ENCODE measurements at places on chromosomes 4 and X.

GRCh38 chrX:21947671-21948070 is 7.2 kb downstream of the SMS start:
- DNase-seq, result no peak

- no peak for DNase-seq
Measured at GRCh38 chr4:98673288-98673644, 14.9 kb upstream of the TSPAN5 start.

- no peak for DNase-seq
Measured at GRCh38 chr4:189092581-189092980, 848.1 kb upstream of the FRG1 start.

GRCh38 chr4:106691749-106692148 is 323.2 kb upstream of the GIMD1 start:
- DNase-seq, result no peak

DNA sequence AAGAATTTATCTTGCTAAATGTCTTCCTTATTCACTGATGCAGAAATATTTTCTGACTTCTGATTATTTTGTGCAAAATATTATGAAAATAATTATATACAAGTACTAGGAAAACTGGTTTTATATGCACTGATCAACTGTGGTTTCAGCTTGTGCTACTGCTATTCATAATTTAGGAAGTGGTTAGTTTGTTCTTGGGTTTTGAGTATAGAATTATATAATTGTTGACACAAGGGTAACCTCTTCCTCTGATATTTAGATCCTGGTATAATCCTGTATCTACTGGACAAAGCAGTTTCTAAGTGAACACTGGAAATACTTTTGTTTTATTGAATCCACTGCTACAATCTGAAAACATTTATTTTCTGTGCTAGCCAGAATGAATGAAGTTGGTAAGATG is 182.8 kb downstream of the PDGFC start:
- DNase-seq, result no peak

GRCh38 chr4:38129460-38130227 is 169.4 kb downstream of the PTTG2 start:
- DNase-seq, result no peak

DNA sequence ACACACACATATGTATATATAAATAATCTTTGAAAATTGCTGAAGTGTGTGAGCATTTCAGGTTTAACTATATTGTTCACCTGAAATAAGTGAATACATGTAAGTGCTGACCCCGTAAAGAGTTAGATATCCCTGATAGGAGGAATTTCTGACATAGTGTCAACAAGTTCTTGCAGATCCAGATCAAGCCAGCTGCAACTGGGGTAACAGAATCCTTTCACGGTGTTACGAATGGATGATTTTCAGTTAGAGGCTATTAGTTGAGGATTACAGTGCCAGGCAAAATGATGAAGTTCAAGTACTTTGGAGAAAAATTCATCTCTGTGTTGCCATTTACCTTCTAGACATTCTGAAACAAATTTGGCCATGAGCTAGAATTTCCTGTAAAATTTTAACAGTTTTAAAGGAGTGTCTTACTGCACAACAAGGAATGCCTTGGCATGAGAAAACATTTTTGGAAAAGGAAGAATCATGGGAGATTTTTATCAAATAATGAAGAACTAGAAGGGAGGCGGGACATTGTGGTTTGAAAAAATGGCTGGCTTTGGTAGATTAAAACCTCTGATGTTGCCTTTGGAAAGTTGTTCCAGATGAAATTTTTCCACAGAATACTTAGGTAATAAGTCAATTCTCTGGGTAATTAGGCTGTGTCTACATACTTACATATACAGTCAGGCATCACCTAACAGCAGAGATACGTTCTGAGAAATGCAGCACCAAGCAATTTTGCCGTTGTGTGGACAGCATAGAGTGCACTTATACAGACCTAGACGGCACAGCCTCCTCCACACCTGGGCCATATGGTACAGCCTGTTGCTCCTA is 84.4 kb upstream of the FAT1 start:
- no peak for DNase-seq

DNA sequence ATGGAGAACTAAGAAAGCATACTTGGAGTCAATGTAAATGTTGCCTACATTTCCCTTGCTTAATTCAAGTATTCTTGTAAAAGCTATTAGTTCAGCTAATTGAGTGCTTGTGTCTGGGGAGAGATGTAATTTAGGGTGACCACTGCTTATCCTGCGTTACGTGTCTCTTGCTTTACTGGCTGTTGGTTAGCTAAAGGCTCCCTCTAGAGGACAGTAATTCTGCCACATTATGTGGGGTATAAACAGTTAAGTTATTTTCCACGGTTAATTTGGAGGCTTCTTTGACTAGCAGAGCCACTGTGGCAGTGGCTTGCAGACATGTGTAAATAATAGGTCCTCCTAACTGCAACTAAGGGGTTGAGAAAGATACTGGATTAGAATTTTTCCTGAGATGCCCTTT is 25.3 kb upstream of the NAF1 start:
- DNase-seq, result no peak

GRCh38 chrX:113651306-113651705 is 810.7 kb upstream of the AMOT start:
- DNase-seq, result no peak

- peak; percentile 4 for DNase-seq
Measured at GRCh38 chr4:168293386-168293975, 25.1 kb downstream of the DDX60 start.

DNA sequence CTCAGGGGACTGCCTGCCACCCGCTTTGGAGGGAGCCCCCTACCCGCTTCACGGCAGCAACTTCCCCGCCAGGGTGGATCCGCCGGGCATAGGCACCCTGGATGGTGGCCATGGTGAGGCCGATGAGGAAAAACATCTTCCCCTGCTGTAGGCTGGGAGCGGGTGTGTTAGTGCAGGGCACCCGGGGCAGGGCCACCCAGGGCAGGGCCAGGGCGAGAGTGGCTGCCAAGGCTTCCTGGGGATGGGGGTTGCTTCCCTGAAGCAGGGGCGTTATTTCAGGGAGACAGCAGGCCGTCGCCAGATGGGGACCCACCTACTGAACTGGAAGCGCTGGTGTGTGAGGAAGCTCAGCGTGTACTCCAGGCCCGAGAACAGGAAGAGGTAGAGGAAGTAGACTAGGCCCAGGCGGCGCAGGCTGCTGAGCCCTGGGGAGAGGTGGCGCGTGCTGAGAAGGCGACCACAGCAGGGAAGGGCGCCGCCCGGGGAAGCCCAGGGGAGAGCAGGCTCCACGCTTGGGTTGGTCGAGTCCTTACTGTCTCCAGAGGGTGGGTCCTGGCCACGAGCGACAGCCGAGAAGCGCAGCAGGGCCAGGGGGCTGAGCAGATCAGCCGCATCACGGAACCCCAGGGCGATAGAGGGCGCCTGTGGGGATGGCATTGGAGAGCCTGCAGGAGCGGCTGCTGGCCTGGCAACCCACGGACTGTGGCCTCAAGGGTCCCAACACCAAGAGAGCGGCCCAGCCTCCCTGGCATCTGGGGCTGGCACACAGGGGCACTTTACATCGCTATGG is 31.5 kb downstream of the NOP14 start:
- DNase-seq, result peak; percentile 78

DNA sequence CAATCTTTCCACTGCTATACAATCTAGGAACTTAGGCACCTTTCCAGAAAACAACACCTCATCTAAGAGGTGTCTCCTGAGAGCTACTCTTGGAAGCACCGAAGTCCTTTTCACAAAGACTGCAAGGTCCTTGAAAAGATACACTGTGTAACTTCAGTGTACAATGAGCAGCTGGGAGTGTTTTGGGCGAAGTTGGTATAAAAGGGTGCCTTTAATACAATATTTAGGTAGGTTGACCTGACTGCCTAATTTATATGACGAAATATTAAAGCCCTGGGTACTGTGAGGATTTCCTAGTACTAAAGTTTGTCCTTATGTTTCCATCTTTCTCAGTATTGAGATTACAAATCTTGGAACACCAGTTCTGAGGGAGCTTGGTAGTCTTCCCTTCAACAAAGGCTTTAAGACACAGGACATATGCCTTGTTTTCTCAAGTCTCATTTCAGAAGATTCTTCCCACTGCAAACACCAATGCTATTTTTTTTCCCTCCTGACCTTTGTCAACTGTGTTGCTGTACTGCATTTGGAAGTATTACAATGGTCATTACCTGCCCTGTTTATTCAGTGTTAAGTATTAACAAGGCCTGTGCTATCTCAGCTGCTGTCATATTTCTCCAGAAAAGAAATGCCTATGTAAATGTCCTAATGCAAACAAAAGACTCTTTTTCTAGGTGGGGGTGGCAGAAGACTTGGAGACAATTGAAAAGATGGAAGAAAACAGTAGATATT is 134.2 kb downstream of the MAML3 start:
- DNase-seq, result no peak

DNA sequence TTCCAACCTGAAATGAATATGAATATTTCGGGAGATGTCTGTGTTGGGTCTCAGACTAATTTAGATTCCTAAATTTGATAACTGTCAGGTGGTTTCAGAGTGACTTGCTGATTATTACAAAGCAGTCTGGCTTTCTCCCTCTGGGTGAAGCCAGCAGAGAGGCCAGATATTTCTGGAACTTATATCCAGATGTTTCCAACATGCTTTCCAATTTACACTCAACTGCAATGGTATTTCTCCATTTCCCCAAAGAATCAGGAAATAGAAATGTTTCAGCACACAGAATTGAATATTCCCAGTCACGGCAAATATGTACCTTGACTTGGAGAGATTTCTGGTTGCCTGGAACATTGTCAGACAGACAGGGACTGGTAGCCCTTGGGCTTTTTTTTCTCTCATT is 48.5 kb upstream of the EGFL6 start:
- DNase-seq, result no peak

- peak; percentile 66 for DNase-seq
Measured at GRCh38 chr4:13527981-13528820, 16.1 kb downstream of the NKX3-2 start.

GRCh38 chr4:185895351-185895750 is 83.4 kb upstream of the SORBS2 start:
- DNase-seq, result no peak

DNA sequence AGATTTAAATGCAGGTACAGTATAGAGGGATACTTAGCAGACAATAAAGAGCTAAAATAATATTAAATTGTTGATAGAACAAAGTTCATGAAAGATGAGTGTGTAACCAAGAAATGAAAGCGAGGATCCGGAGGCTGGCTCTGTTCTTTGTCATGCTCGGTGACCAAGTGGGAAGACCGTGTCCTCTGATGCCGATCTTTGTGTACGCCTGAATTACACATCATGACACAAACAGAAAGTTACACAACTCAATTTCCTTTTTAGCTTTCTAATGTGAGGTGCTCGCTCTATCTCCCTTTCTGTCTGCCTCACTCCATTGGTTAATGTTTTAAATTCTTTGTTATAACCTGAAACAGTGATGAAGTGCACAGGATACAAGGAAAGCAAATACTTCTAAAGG is 114.8 kb upstream of the NEIL3 start:
- DNase-seq, result no peak

DNA sequence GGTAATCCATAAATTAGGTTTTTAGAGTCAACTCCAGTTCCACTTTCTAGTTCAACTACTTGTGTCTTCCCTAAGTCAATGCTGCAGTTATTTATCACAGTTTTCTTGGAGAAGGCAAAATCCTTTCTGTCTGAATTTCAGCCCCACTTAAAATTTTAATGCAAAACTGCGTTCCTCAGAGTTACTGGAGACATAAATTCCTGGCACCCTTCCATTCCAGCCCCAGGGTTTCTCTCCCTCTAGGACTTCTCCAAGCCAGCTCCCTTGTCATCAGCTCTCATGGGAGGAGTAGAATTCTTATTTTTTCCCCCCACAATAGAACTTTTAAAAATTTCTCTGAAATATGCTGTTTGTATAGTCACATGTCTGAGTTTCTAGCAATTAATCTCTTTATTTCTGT is 50.6 kb upstream of the PHOX2B start:
- DNase-seq, result no peak

DNA sequence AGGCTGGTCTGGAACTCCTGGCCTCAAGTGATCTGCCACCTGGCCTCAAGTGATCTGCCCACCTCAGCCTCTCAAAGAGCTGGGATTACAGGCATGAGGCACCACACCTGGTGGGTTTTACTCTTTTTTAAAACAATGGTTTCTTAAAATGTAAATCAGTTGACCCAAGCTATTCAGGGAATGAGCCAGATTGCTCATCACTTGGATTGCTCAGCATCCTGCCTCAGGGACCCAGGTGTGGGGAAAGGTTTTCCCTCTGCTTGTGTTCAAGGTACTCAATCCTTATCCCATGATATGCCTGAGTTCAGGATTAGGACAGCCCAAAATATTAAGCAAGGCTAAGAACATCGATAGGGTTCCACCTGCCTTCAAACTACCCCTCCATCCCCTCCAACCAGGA is 67.4 kb downstream of the CHRNA9 start:
- DNase-seq, result no peak

- DNase-seq, result peak; percentile 66
Measured at GRCh38 chr4:118836301-118837120, 585 bp upstream of the SEC24D start.

- no peak for DNase-seq
Measured at GRCh38 chr4:3834186-3834662, 68.0 kb downstream of the ADRA2C start.

DNA sequence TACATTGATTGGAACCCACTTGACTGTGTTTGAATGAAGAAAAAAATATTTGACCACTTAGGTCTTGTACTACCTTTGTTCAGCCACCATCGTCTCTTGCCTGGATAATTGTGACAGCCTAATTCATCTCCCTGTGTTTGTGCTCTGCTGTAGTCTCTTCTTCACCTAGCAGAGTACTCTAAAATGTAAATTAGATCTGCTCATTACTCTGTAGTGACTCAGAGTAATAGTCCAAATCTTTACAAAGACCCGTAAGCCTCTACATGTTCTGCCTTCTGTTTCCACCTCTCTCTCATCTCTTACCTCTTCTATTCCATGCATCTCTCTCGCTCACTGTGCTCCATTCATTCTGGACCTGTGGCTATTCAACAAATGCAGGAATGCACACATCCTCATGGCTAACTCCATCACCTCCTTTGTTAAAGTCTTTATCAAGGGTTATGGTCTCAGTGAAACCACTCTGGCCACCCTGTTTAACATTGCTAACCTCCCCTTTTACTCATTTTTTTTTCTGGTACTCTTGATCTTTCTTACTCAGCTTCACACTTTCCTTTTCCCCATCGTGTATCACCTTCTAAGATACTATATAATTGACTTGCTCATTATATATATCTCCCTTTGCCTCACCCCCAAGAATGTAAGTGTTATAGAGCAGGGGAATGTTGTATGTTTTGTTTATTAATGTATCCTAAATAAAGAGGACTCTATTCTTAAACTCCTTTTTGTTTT is 98.4 kb downstream of the STIM2 start:
- DNase-seq, result no peak

DNA sequence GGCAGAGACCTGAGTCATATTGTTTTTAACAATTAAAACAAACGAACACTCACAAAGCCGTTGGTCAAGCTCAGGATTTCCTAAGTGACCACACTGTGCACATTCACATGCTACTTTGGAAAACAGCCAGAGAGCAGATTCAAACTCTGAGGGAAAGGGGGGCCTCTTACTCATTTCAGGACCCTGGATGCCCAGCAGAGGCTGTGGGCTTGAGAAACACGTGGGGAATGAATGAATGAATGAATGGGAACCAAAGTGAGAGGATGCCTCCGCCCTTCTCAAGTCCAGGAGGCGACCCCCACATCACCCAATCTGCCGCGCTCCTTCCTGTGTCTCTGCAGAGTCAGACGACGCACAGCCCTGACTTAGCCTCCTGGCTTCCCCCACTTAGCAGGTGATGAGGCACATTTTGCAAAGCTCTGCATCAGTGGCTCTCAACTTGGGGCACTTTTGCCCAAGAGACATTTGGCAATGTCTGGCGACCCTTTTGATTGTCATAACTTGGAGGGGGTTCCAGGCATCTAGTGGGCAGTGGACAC is 76.0 kb downstream of the ABLIM2 start:
- DNase-seq, result no peak

- no peak for DNase-seq
Measured at GRCh38 chr4:151228189-151229119, 48.5 kb upstream of the PRSS48 start.

GRCh38 chr4:185742766-185743165 is 69.2 kb downstream of the SORBS2 start:
- no peak for DNase-seq
